ENCODE measurements at places on chromosomes 16 and 17. TPM values are rescaled to one million over a fixed set of nuclear protein-coding genes. Genes with fewer than 3 reads are reported as not detected.

DNA sequence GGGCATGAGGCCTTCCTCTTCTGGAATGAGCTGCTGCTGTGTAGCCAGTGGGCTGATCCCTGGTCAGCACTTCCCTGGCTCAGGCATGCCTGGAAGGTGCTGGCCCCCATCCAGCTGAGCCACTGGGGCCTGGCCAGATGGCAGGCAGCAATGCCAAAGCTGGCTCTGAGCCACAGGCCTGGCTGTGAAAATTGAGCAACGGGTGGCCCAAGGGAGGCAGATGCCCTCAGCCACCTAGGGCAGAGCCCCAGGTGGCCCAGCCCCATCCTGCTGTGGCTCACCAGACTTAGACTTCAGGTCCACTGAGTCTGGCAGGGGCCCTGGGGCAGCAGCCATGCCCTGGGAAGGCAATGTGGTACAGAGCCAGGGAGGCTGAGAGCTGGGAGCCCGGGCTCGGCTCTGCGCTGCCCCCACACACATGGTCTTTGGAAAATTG is 8.5 kb upstream of the CRHR1 start:
- H3K36me3 ChIP-seq, result no peaks in the 10 kb centered on the region
- DNase-seq, result no peak
- H3K27me3 ChIP-seq, result peaks cover 86% of the 10 kb centered on the region
- no peak overlapping the region for H3K27ac ChIP-seq

RNF222 gene
- 1.1 TPM for total RNA-seq

- peaks cover 24% of the 10 kb centered on the region for H3K4me1 ChIP-seq
- no peak overlapping the region for H3K4me3 ChIP-seq
- H3K27me3 ChIP-seq, result peaks cover 7% of the 10 kb centered on the region
- no peak for DNase-seq
- no peak overlapping the region for H3K27ac ChIP-seq
- no peaks in the 10 kb centered on the region for H3K36me3 ChIP-seq
Measured at GRCh38 chr17:6471531-6472465, 27.5 kb downstream of the PIMREG start.

DRC3 gene
- 8.9 TPM for total RNA-seq

DNA sequence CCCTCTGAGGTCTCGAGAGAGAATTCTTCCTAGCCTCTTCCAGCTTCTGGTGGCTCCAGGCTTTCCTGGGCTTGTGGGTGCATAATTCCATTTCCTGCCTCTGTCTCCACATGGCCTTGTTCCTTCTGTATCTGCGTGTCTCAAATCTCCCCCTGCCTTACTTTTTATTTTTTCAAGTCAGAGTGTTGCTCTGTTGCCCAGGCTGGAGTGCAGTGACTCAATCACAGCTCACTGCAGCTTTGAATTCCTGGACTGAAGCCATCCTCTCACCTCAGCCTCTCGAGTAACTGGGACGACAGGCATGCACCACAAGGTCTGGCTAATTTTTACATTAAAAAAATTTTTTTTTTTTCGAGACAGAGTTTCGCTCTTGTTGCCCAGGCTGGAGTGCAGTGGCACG is 120.6 kb downstream of the SHISA9 start:
- no peak overlapping the region for H3K4me3 ChIP-seq
- no peaks in the 10 kb centered on the region for H3K36me3 ChIP-seq
- H3K27me3 ChIP-seq, result no peaks in the 10 kb centered on the region
- no peaks in the 10 kb centered on the region for H3K4me1 ChIP-seq

- no peaks in the 10 kb centered on the region for H3K4me1 ChIP-seq
- H3K4me3 ChIP-seq, result no peak overlapping the region
- no peak overlapping the region for H3K27ac ChIP-seq
- no peaks in the 10 kb centered on the region for H3K27me3 ChIP-seq
- no peaks in the 10 kb centered on the region for H3K36me3 ChIP-seq
Measured at GRCh38 chr16:505479-506245, 21.9 kb upstream of the CAPN15 start.

DNA sequence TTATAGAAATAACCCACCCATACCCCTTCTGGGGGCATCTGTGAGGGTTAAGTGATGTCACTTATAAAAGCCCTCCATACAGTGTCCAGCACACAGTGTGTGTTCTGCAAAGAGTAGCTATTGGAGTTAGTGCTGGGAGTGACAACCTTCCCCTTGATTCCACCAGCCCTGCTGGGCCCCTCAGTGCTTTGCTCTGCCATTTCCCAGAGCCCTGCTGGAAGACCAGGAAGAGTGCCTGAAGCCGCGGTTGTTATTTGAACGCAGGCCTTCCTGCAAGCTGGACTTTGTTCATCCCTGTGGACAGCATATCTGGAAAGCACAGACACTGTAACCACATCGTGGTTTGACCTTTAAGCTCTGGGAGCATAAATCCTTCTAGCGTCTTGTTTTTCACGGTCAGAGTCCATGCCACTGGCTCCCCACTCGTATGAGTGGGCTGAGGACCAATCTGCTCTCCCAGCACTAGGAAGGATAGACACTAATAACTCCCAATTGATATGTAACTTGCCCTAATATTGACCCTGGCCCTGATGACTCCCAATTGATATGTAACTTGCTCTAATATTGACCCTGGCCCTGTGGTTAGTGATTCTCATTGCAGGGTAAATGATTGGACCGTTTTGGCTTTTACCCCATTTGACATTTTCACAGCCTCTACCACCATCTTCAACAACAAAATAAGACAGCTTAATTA is 297.1 kb upstream of the MAF start:
- peaks cover 6% of the 10 kb centered on the region for H3K4me1 ChIP-seq
- DNase-seq, result no peak
- no peak overlapping the region for H3K4me3 ChIP-seq

C17orf107 gene
- 4.4 TPM for total RNA-seq

MPG gene
- total RNA-seq, result 38.0 TPM

Measured in type B pancreatic cell (in vitro differentiated cells).